Right atrium auricular region (tissue), 2 donors: ENCODE measurements at places on chromosomes 7 and 10.

GRCh38 chr10:130963786-130964522 lies 347.6 kb downstream of the TCERG1L start:
- DNase-seq = peak; percentile 53
- H3K27ac ChIP-seq = no peak overlapping the region
- H3K4me1 ChIP-seq = no peaks in the 10 kb centered on the region

DNA sequence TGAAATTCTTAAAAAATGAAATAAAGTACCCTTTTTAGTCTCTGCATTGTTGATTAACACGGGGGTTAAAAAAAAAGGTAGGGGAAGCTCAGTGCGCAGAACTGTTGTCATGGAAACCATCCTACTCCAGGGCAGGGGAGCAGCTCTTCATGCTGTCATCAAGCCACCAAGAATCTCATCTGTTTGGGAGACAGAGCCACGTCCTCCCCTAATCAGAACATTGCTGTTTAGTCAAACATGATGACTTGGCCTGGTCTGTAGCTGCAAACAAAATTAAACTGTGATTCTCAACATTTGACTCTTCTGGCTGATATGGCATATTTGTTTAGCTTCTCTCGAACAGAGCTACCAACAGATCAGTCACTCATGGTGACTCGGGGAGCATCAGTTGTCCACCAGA lies 254.4 kb upstream of the KLF14 start:
- no peaks in the 10 kb centered on the region for H3K27me3 ChIP-seq
- no peaks in the 10 kb centered on the region for H3K36me3 ChIP-seq
- no peak overlapping the region for H3K27ac ChIP-seq
- H3K4me1 ChIP-seq = peaks cover 84% of the 10 kb centered on the region

- no peak overlapping the region for H3K4me3 ChIP-seq
- H3K36me3 ChIP-seq = no peaks in the 10 kb centered on the region
- H3K27ac ChIP-seq = no peak overlapping the region
- H3K4me1 ChIP-seq = no peaks in the 10 kb centered on the region
- no peaks in the 10 kb centered on the region for H3K27me3 ChIP-seq
Observed at GRCh38 chr7:73888959-73889358, 28.0 kb downstream of the TMEM270 start.

GRCh38 chr7:101598986-101599771 lies 29.9 kb downstream of the MYL10 start:
- H3K27me3 ChIP-seq = no peaks in the 10 kb centered on the region
- peaks cover 8% of the 10 kb centered on the region for H3K4me1 ChIP-seq
- no peak overlapping the region for H3K4me3 ChIP-seq

DNA sequence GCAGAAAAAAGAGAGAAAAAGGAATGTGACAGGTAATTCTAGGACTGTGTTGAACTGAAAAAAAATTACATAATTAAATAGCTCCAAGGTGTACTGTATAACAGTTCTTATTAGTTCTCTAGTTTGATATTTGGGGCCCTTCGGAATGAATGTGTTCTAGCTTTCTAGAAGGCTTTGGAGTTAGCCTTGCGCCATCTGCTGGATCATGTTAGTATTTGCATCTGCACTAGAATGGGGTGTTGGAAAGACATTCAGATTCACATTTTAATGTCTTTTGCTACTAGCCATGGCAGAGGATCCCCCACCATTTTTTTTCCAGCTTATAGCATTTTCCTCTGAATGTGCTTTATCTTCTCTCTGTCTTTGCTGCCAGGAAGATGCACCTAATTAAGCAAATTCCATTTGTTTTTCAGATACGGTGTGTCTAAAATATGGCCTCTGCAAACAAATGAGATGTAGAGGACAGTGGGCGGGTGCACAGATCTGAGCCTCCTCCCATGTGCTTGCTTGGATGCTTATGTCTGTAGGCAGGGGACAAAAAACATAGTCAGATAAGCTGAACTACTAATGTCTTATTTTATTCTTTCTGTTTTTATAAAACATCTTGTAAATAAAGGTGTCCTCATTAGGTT lies 238.5 kb downstream of the PHF14 start:
- no peak overlapping the region for H3K4me3 ChIP-seq
- H3K4me1 ChIP-seq = no peaks in the 10 kb centered on the region
- no peaks in the 10 kb centered on the region for H3K36me3 ChIP-seq
- no peak overlapping the region for H3K27ac ChIP-seq

GRCh38 chr7:143047326-143047725 lies 4.8 kb upstream of the OR6V1 start:
- no peaks in the 10 kb centered on the region for H3K27me3 ChIP-seq
- H3K27ac ChIP-seq = no peak overlapping the region
- H3K4me3 ChIP-seq = no peak overlapping the region
- H3K36me3 ChIP-seq = no peaks in the 10 kb centered on the region
- no peak for DNase-seq

DNA sequence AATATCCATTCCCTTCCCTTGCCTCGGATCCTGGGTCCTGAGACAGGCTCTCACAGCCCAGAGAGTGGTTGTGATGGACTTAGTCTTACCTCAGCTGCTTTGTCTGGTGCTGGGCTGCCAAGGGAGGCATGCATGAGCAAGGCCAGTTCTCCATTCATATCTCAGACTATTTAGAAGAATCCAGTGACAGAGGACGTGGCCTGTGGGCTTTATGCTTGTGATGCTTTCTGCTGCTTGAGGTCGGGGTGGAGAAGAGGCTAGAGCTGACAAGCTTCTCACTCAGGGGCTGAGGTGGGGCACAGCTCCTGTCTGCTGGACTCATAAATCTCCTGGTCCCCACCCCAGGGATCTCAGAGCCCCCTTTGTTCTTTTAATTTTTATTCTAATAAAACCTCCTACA lies 66.8 kb downstream of the DNAJC12 start:
- H3K36me3 ChIP-seq = no peaks in the 10 kb centered on the region
- H3K4me3 ChIP-seq = no peak overlapping the region
- H3K27me3 ChIP-seq = no peaks in the 10 kb centered on the region
- H3K27ac ChIP-seq = no peak overlapping the region
- H3K4me1 ChIP-seq = no peaks in the 10 kb centered on the region
- no peak for DNase-seq

DNA sequence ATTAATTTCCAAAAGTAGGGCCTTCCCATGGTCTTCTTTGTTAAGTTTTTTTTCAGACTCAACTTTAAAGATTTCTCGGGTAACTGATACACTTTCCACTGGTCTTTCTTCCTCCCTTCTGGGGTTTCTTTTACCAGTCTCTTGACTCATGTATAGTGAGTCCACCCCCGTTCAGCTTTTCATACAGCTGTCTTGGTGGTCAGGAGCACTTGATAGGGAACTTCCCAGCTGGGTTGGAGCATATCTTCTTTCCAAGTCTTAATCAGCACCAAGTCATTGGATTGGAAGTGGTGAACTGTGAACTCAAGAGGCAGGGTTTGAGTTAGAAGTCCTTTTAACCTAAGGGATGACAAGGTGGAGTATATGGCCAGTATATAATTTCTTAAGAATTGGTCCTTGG lies 29.2 kb upstream of the ELOVL3 start:
- H3K27ac ChIP-seq = no peak overlapping the region
- H3K36me3 ChIP-seq = no peaks in the 10 kb centered on the region
- H3K4me1 ChIP-seq = no peaks in the 10 kb centered on the region
- DNase-seq = no peak

DNA sequence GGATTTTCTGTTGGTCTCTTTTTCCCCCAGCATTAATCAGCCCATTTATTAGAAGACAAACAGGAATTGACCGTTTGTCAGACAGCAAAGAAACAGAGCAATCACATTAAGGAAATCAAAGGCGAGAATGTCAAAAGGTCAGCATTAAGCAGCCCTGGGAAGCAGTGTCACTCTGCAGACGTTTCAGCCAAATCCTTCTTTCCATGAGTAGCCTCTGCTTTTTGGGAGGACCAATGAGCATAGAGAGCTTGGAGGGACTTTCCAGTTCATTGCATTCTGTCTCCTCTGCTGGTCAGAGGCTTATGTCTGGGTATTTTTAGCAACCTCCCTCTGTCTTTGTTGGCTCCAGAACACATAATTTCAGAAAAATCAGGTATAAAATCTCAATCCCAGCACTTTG lies 481.4 kb downstream of the GALNT17 start:
- no peak for DNase-seq
- peaks cover 11% of the 10 kb centered on the region for H3K4me1 ChIP-seq
- H3K27me3 ChIP-seq = no peaks in the 10 kb centered on the region
- no peak overlapping the region for H3K27ac ChIP-seq
- H3K4me3 ChIP-seq = no peak overlapping the region
- H3K36me3 ChIP-seq = no peaks in the 10 kb centered on the region

DNA sequence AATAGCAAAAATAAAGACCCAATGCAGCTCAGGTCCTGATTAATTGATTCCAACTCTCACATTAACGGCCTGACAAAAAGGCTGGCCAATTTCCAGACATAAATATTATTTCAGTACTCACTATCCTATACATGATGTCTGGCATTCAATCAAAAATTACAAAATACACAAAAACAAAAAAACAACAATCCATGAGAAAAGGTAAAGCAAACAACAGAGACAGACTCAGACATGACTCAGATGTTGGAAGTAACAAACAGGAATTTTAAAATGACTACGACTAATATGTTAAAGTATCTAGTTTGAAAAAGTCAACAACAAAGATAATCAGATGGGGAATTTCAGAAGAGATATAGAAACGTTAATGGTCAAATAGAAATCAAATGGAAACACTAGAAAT lies 152.8 kb downstream of the AMPH start:
- no peak for DNase-seq
- no peak overlapping the region for H3K4me3 ChIP-seq
- H3K36me3 ChIP-seq = peaks cover 8% of the 10 kb centered on the region
- H3K4me1 ChIP-seq = no peaks in the 10 kb centered on the region

DNA sequence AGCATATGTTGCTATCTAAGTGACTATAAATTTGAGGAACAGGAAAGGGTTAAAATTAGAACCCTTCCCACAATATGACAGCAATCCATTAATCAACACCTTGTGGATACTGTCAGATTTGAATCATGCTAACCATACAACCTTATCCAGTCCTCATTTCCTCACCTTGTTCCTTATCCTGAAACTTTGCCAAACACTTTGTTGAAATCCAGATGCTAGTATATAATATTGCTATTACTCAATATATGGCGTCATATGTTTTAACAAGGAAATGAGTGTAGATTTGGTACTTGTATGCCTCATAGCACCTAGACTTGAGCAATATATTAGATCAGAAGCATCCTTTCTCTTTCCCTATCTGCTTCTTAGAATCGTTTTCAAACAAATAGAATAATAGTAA lies 66.3 kb upstream of the SLC25A13 start:
- H3K36me3 ChIP-seq = no peaks in the 10 kb centered on the region
- DNase-seq = no peak
- H3K27me3 ChIP-seq = no peaks in the 10 kb centered on the region

- H3K27ac ChIP-seq = peak overlapping the region; percentile 30
- no peaks in the 10 kb centered on the region for H3K4me1 ChIP-seq
- no peaks in the 10 kb centered on the region for H3K27me3 ChIP-seq
- H3K4me3 ChIP-seq = no peak overlapping the region
- no peaks in the 10 kb centered on the region for H3K36me3 ChIP-seq
Observed at GRCh38 chr7:30897770-30898169, 13.9 kb upstream of the AQP1 start.

DNA sequence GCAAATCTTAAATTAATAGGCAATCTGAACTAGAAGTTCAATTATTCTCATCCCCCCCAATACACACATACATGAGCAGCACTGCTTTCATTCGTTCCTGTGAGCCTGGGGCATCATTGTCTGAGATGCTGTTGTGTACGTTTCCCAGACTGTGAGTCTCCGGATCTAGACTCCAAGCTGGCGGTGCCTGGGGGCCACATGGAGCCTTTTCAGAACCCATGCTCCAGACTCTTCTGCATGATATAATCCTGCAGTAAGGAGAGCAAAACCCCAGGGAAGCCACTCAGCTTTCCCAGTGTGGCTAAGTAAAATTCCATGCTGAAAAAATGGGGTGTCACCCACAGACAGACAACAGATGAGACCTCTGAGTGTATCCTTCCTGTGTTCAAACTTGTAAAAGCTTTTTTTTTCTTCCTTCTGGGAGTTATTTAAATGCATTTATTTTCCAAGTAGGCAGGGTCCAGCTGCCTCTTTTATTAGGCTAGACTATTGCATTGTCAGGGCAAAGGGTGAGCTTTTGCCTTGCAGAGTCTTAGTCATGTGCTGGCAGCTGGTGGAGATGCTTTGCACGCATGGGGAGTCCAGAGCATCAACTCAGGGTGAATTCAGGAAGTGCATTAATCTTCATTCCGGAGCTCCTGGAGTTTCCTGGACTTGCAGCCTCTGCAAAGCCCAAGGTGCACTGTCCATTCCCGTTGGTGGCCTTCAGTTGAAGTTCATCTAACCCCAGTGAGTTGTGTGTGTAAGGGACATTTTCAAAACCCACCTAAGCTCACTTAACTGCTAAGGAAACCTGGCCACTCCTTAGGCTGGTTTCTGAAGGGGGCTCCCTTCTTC lies 185.7 kb upstream of the ADO start:
- H3K27me3 ChIP-seq = no peaks in the 10 kb centered on the region
- no peaks in the 10 kb centered on the region for H3K36me3 ChIP-seq

DNA sequence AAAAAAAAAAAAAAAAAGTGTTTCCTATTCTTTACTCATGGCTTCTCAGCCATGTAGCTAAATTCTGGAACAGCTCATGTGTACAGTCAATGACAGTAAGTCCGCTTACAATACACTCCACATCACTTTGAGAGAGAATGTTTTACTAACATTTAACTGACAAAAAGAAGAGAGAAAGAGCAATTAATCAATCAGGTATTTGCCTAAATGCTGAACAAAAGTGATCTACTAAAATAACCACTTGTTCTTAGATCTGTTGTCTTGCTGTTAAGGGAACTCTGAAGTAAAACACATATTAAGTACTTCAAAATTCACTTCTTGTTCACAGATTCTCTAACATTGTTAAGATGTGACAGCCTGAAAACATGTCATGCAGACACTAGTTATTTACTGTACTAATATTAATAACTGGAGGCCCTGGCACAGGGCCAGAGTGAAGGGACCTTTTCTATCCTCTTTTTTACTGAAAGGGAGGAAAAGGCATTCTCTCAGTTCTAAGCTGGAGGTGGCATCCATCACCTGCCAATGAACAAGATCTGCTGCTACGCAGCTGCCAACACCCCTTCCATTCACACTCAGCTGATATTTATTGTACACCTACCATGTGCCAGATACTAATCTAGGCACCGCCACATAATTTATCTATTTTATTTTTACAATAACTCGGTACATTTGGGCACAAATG lies 72.6 kb downstream of the AHR start:
- H3K4me3 ChIP-seq = no peak overlapping the region
- peak overlapping the region; percentile 25 for H3K27ac ChIP-seq
- H3K27me3 ChIP-seq = no peaks in the 10 kb centered on the region
- no peaks in the 10 kb centered on the region for H3K36me3 ChIP-seq
- H3K4me1 ChIP-seq = peaks cover 13% of the 10 kb centered on the region

DNA sequence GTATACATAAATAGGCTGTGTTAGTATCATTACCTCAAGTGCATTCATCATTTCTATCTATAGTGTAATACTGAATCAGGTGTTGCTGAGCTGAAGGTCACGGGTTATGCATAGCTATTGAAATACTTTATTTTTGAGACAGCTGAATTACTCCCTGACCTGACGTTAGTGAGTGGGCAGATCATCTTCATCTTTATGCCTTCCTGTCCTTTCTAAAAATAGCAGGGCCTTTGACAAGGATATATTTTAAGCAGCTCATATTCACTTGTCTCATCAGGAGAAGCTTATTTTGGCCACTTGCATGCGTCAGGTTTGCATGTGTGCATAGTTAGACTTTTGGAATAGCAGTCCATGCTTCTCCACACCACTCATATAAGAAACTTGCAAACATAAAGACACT lies 63.6 kb upstream of the DKK1 start:
- DNase-seq = no peak
- peak overlapping the region; percentile 63 for H3K27ac ChIP-seq
- H3K4me3 ChIP-seq = no peak overlapping the region
- no peaks in the 10 kb centered on the region for H3K4me1 ChIP-seq
- H3K27me3 ChIP-seq = no peaks in the 10 kb centered on the region
